ENCODE measurements at places on chromosomes 1 and 21.

DNA sequence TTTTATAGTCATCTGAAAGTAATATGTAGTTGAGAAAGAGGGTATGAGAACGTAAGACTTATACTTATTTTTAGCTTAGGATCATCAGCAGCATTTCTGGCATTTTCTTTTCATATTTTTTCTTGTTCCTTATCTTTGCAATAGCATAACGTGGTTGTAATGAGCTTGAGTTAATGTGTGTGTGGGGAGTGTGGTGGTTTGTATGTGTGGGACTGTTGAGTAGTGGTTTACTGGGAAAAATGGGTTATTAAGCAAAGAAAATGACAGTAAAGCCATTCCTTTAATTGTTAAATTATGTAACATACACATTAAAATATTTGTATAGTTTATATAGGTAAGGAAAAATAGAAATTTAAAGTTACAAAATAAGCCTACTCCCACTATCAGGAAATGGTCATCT, 15.2 kb downstream of the PIP5K1A start:
- no peak for DNase-seq

- no peak for DNase-seq
These were observed 33.1 kb upstream of the SLAMF9 start for GRCh38 chr1:159987186-159987585.

DNA sequence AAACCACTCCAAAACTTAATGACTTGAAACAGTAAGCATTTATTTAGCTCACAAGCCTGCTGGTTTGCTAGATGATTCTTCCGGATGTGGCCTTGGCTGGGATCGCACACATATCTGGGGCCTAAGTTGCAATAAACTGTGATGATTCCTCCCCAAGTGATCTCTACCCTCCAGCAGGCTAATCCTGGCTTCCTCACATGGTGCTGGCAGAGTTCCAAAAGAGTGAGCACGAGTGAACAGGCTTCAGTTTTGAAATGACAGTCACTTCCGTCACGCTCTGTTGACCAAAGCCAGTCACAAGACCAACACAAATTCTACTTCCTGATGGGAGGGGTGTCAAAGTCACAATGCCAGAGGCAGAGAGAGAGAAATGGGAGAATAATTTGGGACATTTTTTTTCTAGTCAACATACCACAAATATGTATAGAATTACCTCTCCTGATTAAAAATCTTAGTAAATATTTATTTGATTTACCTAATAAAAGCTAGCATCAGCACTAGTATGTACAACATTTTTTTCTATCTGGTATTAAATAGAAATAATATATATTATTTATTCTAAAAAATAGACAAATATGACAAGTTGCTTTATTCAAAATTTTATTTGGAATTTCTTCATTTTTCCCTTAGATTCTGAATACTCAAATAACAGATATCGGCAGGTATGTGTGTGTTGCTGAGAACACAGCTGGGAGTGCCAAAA, 292.7 kb downstream of the TPR start:
- no peak for DNase-seq

DNA sequence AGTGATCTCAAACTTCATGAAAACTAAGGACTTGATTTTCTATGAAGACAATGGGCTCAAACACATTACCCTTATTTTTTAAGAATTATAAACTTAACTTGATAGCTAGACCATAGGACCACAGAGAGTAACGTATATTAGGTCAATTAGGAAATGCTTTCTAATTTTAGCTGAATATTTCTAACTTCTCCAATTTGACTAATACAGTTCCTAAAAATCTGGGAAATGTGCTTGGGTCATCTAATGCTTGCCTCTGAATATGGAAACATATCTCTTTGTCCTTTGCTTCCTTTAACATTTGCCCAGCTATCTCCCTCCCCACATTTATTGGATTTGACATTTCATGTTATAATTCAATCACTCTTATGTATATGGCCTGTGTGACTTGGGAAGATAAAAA, 141.4 kb downstream of the LHX8 start:
- no peak for DNase-seq

DNA sequence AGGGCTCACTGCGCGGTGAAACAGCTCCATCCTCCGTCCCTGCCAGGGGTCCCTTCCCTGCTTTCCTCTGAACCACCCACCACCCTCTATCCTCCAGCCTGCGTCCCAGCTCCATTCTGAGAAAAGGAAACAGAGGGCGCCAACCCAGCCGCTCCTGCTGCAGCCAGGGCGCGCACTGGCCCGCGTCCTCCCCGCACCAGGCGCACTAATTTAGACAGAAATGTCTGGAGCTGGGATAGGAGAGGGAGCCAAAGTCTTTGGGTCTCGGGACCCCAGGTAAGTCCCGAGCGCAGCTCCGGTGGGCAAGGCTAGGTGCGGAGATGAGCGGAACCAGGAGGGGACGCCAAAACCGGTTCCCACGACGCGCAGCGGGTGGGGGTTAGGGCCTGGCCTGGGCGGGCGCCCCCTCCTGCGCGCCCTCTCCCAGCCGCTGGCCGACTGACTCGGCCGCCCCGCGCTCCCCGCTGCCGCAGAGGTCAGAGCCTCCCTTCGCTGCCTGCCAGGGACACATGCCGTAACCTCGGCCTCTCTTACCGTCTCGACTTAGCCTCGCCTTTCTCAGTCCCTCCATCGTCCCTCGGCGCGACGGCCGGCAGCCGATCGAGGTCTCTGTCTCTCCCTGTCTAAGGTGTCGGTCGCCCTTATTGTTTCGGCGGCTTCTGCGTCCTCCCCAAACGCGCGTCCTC, 2.0 kb downstream of the CAMK2N1 start:
- no peak for DNase-seq

DNA sequence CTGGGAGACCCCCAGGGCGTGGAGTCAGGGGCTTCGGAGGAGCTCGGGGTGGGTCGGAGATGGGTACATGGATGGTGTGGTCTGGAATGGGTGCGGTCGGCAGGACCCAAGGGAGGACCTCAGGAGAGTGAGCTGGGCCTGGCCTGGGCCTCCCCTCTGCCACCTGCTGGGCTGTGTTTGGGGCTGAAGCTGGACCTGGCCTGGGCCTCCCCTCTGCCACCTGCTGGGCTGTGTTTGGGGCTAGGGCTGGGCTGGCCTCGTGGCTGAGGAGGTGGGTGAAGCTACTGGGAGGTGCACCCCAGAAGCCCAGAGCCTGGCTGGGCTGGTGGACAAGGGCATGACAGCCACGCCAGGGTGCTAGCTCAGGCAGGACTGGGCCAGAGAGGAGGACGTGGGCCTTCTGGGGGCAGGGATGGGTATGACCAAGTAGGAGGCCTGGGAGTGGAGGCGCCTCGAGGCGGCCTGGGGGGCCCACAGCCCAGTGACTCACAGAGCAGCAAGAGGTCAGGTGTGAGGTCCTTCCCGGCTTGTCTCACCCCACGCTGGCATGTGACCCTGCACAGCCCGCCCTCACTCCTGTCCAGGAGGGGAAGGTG, 14.5 kb downstream of the SAMD11 start:
- no peak for DNase-seq

- no peak for DNase-seq
These were observed 832.6 kb upstream of the TMPRSS15 start for GRCh38 chr21:19236209-19236608.

- DNase-seq, result no peak
These were observed 6.0 kb downstream of the IFFO2 start for GRCh38 chr1:18950401-18951026.

- DNase-seq, result no peak
These were observed 41.0 kb upstream of the CD5L start for GRCh38 chr1:157882580-157882979.

DNA sequence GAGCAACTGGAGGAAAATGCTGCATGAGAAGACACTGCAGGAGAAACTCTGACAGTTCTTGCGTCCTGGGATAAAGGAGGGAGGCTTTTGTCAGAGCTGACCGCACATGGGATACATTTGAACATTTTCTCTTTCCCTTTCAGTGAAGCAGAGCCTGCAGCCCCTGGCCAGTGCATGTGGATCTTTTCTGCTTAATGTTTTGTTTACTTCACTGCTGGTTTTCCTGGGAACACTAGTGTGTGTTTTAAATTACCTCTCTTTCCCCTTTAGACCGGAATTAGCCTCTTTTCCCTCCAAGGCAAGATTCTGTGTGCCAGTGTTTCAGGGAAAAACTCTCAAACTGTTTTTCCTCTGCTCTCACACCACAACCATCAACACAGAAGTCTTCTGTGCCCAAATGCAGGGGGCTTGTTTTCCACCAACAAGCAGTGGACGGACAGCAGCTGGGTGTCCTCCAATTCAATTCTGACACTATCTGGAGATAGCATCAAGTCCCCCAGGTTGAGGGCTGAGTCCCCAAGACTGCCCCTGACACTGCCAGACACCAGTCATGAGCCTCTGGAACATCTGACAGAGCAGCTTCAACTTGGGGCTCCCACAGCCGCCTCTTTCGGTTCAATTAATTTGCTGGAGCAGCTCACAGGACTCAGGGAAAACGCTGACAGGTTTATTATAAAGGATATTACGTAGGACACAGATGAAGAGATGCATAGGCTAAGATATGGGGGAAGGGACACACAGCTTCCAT, 136.2 kb downstream of the RHOU start:
- no peak for DNase-seq

DNA sequence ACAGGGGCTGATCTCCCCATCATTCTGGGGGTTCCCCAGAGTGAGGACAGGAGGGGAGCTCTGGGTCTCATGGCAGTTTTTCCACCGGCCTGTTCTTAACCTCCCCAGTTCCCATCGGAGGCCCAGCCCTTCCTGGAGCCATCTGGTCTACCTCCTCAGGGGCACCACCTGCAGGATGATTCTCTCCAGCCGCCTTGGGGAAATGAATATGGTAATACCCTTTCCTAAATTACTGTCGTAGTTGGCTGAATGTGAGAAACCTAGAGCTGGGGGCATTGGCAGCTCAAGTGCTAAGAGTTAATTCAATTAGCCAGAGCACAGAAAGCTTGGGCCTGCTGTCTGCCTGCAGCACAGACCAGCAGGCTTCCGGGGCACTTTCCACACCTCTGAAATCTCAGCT, 64.9 kb downstream of the TAS1R2 start:
- no peak for DNase-seq

DNA sequence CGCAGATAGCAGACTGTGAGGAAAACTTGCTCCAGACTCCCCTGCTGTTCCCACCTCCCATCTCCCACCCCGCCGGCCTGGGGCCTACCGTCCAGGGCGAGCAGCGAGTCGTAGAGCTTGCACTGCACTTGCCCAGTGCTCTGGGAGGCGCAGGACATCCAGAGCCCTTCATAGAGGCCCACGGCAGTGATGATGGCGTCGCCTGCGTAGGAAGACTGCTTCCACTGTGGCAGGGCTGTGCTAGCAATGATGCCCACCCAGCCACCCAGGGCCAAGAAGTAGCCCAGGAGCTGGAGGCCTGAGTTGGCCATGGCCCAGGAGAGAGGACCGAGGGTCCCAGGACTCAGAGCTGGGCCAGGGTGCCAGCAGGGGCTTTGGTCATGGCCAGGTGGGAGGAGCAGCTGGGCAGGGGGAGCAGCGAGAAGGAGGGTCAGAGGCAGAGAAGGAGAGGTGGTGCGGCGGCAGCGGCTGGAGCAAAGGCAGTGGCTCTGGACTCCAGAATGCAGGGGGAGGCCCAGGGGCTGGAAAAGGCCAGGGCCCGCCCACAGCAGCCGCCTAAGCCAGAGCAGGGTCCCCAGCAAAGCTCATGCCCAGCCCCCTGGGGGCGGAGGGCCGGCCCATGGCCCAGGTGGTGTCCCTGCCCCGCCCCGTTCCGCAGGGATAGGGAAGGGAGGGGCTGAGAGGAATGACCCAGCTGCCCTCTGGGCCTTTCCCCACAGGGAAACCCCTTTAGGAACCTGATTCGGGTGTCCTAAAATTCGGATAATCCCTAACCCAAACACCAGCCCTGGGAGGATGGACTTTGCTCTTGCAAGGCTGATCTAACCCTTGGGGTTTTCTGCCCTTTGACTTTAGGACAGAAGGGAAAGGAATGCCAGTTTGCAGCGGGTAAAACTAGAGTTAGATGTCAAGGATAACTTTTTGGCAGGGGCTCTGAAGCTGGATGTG, at the start of gene CLDN19:
Gene CLDN19 (minus strand): TSS at position 484 of the 948 bp plus-strand sequence. CDS start 173 bp downstream, at position 311.
- no peak for DNase-seq

DNA sequence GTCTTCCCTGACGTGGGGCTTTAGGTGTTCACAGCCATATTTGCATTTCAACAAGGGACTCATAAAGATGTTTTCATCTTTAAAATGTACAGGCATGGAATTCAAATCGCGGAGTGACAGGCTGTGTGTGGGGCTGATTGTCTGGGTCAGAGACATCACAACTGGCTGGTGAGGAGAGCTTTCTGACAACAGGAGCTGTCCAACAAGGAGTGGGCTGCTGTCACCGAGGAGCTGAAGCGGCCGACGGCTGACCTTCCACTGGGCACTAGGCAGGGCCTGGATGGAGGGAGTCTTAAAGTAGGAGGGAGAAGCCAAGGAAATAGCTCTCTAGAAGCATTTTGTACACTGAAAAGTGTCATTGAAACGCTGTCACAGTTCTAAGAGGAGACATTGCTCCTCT, 30.5 kb upstream of the SCMH1 start:
- no peak for DNase-seq

DNA sequence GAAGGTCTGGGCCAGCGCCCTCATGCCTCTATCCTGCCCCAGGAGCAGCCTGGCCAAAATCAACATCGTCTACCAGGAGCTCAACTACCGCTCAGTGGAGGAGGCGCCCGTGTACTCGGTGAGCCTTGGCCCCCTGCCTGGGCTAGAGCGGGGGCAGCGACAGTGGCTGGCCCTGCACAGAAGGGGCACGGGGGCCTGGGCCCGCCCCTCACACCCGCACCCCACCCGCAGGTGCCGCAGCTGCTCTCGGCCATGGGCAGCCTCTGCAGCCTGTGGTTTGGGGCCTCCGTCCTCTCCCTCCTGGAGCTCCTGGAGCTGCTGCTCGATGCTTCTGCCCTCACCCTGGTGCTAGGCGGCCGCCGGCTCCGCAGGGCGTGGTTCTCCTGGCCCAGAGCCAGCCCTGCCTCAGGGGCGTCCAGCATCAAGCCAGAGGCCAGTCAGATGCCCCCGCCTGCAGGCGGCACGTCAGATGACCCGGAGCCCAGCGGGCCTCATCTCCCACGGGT, 10.8 kb downstream of the SCNN1D start:
- no peak for DNase-seq

DNA sequence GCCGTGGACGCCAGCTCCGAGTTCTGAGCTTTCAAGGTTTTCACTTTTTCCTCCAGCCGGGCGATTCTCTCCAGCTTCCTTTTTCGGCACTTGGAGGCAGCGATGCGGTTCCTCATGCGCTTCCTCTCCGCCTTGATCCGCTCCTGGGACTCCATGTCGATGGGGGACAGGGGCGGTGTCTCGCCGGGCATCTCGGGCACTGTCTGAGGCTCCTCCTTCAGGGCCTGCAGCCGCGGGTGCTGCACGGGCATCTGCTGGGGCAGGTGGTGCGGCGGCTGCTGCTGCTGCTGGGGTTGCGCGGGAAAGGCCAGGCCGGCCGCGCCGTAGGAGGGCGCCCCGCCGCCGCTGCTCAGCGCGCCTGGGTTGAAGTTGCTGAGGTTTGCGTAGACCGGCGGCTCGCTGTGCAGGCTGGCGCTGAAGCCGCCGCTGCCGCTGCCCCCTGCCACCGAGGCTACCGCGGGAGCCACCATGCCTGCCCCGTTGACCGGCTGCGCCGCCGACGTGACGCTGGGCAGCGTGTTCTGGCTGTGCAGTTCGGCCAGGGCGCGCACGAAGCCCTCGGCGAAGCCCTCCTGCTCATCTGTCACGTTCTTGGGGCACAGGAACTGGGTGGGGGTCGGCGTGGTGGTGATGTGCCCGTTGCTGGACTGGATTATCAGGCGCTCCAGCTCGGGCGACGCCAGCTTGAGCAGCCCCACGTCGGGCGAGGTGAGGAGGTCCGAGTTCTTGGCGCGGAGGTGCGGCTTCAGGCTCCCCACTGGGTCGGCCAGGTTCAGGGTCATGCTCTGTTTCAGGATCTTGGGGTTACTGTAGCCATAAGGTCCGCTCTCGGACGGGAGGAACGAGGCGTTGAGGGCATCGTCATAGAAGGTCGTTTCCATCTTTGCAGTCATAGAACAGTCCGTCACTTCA, 1.4 kb downstream of the JUN start:
- DNase-seq, result no peak

GRCh38 chr1:89525169-89525855, 683 bp downstream of the LRRC8B start:
- DNase-seq, result peak; percentile 13
